RWPE1 (cell line): ENCODE measurements at places on chromosomes 12 and 14.

GRCh38 chr12:67966560-67966959 lies 22.7 kb upstream of the IFNG-AS1 start:
- DNase-seq, result no peak

DNA sequence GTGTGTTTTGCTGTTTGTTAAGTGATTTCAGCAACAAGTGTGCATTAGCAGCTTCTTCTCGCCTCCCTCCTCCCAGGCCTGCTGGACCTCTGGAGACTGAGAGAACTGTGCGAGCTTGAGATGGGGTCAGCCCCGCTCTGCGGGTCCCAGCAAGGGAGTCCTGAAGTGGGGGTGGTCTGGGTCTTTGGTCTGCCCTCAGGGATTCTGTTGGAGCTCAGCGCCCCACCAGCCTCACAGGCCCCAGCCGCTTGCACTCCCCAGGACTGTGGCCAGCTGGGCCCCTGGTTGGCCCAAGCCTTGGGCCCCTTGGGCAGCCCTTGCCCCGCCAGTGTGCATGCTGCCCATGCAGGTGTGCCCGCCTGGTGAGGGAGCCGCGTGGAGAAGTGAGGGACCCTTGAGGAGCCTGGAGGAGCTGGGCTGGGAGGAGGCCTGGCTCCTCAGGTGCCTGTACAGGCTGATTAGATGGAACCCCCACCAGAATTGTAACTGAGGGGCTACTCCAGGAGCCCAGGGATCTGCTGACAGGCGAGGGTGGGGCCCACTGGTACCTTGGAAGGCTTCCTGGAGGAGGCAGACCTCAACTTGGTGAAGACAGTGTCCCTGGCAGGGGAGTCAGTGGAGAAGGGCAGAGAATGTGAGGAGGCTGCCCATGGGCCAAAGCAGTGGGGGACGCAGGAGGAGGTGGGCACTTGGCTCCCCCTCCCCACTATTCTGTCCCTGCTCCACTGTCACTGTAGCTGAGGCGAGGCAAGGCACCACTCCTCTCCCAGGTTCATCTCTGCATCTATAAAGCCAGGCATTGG lies 56.7 kb downstream of the BEGAIN start:
- DNase-seq, result no peak

DNA sequence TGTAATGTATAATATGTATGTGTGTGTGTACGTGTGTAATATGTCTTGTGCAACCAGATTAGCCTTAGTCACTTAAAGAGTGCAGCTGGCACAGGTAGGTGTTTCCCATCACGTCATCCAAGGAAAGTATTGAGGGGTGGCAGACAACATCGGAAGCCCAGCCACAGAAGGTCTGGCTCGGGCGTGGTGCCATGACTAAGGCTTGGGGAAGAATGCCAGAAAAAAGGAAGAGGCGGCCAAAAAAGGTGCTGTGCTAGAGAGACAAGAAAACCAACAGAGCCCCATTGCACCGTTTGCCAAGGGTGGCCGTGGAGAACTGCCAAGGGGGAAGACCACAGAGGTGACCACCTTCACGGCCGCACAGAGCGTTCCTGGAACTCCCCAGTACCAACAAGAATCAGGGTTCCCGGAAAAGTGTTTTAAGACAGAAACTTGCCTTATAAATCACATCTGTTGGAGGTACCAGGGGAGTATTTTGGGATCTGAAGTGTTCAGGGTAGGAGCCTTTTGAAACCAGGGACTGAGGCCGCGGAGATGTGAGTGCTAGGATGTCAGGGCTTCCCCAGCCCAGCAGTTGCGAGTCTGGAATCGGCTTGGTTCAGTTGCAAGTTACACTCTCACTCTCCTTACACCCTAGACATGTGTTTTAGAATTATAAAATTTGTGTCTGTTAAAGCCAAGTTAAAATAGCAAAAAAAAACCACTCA lies 131.2 kb upstream of the DYRK2 start:
- DNase-seq, result peak; percentile 90

DNA sequence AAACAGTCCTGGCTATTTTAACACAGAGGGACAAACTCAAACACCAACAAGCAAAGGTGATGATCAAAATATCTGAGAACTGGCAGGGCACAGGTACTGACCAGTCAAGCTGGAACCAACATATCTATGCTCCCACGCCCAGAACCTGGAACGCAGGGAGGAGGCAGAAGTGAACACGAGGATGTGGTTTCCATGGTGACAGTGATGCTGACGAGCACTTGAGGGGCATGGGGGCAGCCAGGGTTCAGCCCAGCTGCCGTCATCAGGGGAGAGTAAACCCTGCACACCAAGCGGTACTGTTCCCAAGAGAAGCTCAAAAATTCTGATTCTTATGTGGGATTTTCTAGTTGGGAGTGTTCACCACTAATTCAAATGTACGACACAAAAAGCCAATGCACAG lies 113.6 kb upstream of the SFSWAP start:
- DNase-seq, result no peak

- DNase-seq, result no peak
Observed at GRCh38 chr14:68956724-68957123, 22.4 kb downstream of the ACTN1 start.

DNA sequence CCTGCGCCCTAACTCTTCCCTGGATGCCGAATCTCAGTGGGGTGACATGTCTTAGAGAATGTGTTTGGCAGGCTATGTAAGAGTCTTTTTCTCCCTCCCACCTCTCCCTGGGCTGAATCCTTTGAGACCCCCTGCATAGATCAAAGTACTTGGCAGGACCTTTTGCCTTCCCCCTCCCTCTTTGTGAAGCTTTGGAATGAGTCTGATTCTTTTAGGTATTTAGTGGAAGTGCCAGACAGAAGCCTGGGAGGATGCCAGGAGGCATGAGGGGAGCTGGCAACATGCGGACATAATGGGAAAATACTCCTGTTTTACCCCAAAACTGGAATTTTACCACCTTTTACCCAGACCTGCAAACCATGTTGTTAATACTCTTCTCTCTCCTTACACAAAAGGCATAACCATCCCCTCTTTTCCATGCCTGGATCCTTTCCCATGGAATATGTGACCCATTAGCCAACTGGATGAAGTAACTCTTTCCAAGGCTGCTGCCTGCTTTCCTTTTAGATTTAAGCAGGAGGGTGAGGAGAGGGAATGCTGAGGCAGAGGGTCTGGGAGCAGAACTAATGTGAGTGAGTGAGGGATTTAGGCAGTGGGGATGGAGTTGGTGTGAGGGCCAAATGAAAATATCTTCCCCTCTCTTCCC lies 41.7 kb downstream of the TTLL5 start:
- DNase-seq, result no peak

- no peak for DNase-seq
Observed at GRCh38 chr14:33924566-33925100, 26.2 kb downstream of the EGLN3 start.

- peak; percentile 55 for DNase-seq
Observed at GRCh38 chr14:106845286-106846087, 1319.1 kb downstream of the TMEM121 start.

- DNase-seq, result no peak
Observed at GRCh38 chr12:102484017-102484416, 3.7 kb upstream of the IGF1 start.

DNA sequence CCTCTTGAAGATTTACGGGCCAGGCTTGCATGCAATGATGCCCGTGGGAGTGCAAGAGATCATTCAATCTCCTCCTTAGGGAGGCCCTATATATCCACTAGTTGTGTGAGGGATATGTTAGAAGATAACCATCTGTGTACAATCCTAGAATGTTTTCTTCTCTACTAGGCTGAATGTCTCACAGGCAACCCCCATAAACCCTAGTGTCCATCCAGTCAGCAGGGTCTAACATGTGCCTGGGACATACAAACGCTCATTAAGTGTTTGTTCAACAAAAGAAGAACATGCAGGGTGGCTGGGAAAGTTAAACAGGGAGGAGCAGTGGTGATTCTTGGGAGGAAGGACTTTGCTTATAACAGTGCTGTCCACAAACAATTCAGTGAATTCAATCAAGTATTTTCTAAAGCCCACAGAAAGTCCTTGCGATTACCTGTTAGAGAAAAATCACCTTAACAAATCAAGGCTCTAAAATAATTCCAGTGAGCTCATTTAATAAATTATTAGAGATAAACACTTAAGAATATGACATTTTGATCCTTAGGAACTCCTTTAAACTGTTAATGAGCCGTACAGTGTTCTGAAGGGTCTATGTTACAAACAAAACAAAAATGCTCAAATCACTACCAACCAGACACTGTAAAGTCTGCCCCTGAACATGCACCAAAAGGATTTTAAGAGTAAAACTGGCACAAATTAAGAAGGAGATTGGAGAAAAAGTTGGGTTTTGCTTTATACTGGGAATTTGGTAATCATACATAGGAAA lies 96.6 kb upstream of the FERMT2 start:
- DNase-seq, result no peak
